HCT116 (cell line): ENCODE measurements at places on chromosomes 6 and 20. TPM values are rescaled to one million over a fixed set of nuclear protein-coding genes. Genes with fewer than 3 reads are reported as not detected.

- H3K27me3 ChIP-seq: no peaks in the 10 kb centered on the region
- no peaks in the 10 kb centered on the region for H3K4me1 ChIP-seq
- H3K4me3 ChIP-seq: no peak overlapping the region
- DNase-seq: no peak
- no peaks in the 10 kb centered on the region for H3K36me3 ChIP-seq
- H3K27ac ChIP-seq: no peak overlapping the region
These were observed 38.2 kb upstream of the FRMD1 start for GRCh38 chr6:168116975-168117899.

DNA sequence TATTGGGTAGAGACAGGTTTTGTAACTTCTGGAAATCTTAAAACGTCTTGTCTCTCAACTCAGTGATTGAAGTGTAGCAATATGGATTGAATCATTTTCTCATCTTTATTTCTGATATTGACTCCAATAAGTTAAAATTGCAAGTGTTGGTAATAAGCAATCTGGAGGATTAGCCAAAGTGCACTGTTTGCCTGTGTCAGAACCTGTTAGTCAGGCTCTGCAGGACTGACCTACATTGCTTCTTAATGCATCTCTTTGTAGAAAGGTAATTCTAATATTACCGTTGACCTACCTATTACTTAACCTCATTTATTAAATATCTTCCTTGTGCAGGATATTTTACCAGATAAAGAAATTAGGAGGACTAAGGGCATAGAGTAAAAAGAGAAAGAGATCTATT is 484.0 kb upstream of the CITED2 start:
- no peak for DNase-seq
- no peaks in the 10 kb centered on the region for H3K27me3 ChIP-seq
- H3K4me1 ChIP-seq: no peaks in the 10 kb centered on the region
- no peak overlapping the region for H3K4me3 ChIP-seq

DNA sequence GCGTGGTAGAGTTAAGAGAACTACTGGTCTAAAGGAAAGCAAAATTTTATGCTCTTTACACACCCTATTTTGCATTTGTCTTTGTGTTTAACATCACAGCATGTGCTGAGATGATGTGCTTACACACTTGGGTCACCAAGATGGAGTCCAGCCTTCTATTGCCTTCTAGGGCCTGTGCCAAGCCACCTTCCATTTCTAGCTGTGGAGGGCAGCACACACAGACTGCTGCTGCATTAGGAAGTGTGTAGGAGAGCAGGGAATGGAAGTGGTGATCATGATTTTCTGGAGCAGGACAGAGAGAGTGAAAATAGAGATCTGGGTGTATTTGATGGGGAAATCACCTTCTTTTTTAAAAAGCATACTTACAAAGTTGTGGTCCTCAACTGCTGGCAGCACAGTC is 191.6 kb downstream of the SOX4 start:
- H3K4me1 ChIP-seq: no peaks in the 10 kb centered on the region
- H3K27ac ChIP-seq: no peak overlapping the region
- H3K27me3 ChIP-seq: no peaks in the 10 kb centered on the region
- DNase-seq: no peak
- no peaks in the 10 kb centered on the region for H3K36me3 ChIP-seq

- no peak for DNase-seq
- H3K27me3 ChIP-seq: no peaks in the 10 kb centered on the region
- no peak overlapping the region for H3K27ac ChIP-seq
- peaks cover 15% of the 10 kb centered on the region; the same call in 1 of the 2 replicates for H3K4me1 ChIP-seq
- no peaks in the 10 kb centered on the region for H3K36me3 ChIP-seq
These were observed 46.1 kb upstream of the JAG1 start for GRCh38 chr20:10719740-10720385.

The WASF1 gene
- 25.9 TPM for total RNA-seq
